ENCODE measurements at places on chromosomes 5 and 9.

DNA sequence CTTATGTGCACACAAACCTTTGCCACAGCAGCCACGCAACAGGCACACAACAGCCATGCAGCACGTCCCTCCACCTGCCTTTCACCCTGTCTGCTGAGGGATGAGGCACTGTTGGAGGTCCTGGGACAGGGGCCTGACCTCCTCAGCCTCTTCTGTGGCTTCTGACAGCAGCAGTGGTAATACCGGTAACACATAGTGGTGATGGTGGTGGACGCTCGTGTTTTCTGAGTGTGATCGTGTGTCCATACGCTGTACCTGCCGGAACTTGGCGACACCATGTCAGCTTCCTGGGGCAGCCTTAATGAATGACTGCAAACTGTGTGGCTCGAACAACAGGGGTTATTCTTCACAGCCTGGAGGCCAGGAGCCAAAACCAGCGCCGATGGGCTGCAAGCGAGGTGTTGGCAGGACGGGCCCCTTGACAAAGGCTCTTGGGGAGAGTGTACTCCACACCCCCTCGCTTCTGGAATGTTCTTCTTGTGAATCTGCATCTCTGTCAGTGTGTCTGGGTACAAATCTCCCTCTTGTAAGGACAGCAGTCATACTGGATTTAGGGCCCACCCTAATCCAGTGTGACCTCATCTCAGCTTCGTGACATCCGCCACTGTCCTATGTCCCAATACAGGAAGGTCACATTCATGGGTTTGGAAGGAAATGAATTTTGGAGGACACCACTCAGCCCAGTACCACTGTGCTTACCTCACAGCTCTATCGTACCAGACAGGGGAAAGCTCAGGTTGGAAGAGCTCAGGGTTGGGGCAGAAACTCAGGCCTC is 55.3 kb upstream of the EXOC3 start:
- peak; percentile 52 for DNase-seq

GRCh38 chr5:156819967-156820581 is 30.0 kb upstream of the PPP1R2B start:
- DNase-seq: no peak

- no peak for DNase-seq
These were observed 1.2 kb upstream of the TAL2 start for GRCh38 chr9:105661011-105661410.

GRCh38 chr9:81666123-81666522 is 23.2 kb downstream of the TLE1 start:
- DNase-seq: no peak

DNA sequence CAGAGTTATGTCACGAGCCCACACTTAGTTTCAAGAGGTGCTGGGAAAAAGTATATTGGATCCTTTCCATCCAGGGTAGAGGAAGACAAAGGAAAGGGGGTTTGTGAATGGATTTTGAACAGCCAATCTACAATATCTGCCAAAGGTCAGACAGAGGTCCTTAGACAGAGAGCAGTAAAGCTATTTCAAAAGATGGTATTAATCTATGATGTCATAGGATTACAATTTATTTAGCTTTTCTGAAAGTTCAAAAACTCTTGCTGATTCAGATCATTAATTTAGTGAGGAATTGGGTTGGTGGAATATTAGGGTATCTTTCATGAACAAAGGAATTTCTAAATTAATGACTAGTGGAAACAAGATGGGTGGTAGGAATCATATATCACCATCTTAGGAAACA is 126.9 kb downstream of the NTRK2 start:
- DNase-seq: no peak

DNA sequence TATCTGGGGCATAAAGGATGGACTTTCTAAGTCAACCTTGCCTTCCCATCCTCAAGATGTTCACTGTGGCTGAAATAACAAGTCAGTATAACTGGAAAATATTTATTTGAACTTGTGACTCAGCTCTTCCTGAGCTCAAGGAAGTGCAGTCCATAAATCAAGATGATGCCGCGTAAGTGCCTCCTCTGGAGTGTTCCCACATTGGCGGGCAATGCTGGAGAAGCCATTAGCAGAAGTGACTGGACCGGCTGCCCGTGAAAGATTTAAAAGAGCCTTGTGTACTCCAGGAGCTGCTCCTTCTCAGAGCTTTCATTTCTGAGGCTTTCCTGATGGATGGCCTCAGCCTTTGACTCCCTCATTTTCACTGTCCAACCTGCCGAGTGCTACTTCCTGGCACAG is 17.4 kb downstream of the TMOD1 start:
- no peak for DNase-seq

DNA sequence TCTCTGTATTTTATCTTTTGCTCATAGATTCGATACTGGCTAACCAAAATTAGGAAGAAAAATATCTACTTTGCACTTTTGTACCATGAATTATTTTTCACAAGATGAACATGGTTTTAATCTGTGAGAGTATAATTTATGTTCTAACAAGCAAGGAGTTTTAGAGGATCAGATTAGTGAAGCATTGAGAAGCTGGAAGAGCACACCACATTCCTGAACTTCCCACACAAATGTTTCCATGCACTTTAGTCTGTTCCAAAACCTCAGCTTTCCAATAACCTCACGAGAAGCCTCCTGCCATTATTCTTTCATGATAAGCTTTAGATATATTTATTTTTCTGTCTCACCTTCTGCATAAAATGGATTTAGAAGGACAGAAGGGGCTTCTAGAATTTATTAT is 98.7 kb upstream of the MPDZ start:
- DNase-seq: no peak

GRCh38 chr9:110802416-110803035 is 133.9 kb downstream of the MUSK start:
- no peak for DNase-seq

DNA sequence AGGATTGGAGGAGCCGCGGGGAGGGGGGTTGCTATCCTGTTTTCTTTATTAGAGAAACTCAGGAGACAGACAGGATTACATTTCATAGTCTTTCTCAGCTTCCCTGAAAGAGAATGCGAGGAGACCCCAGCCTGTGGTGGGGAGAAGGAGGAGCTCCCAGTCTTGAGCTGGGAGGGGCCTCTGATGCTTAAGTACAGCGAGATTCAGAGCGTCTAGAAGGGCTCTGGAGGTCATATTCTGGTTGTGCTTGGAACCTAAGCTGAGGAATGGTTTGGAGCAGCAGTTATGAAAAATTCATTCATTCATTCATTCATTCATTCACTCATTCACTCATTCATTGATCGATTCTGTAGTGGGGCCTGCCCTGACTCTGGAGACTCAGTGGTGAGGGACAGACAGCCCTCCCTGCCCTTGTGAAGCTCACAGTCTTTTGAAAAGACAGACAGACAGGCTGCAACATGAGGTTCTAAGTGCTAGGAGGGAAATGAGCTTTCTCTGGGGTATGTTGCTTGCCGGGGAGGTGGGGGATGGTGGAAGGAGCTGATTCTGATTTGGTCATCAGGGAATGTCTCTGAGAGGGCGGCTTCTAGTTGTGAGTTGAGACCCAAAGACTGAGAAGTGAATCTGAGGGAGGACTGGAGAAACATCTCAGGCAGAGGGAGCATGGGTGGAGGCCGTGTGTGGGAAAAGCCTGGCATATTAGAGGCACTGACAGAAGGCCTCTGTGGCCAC is 2.5 kb upstream of the SPRY4 start:
- no peak for DNase-seq

DNA sequence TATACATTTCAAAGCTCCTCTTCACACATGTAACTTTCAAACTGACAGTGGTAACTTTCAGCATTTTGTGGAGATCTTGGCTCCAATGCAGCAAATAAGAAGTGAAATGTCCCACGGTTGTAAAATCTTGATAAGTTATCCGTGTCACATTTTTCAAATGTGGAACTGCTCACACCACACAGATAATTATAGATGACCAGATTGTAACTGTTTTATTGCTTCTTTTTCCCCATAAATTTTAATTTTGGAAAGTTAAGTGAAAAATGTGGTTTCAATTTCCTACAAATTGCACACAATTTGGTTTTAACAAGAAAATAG is 347.1 kb downstream of the EBF1 start:
- no peak for DNase-seq

GRCh38 chr9:134698111-134698510 is 56.5 kb downstream of the COL5A1 start:
- no peak for DNase-seq

DNA sequence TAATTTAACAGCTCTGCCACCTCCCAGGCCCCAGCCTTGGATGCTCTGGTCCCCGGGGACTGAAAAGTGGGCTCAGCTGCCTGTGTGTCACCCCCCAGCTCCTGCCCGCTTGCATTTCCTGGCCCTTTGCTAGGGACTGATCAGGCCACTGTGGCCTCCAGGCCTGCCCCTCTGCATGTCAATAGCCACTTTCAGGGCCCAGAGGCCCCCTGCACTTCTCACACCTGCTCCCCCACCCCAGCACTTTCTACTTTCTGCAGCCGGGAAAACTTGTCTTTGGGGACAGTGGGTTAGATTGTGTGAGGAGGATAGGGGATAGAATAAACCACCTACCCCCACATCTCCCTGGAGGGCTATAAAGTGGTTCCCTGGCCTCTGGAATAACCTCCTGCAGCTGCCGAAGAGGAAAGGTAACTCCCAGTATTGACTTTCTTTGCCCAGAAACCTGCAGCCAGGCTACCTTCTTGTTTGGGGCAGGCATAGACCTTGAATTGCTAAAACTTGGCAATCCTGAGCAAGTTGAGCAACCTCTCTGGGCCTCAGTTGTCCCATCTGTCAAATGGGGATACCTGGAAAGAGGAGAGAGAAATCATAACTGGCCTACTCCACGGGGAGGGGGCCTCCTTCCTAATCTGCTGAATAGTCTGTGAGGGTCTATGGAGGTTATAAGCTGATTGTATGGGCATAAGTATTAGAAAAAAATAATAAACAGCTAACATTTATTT is 7.8 kb downstream of the AIF1L start:
- DNase-seq: no peak

DNA sequence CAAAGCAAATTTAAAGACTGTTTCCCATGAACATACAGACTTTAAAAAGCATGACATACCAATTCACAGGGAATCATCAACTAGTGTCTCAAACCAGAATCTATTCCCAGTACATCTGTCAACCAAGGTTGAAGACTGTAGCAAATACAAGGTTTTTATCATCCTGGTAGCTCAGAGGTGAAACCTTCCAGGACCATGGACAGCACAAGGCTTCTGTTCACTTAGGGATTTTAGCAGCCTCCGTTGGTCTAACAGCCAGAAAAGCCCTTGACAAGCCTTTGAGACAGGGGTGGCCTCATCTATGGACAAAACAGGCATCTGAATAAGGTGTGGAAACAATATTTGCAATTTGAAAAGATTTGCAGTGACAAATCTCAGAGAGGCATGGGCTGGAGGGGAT is 119.0 kb downstream of the TRIM32 start:
- DNase-seq: no peak

GRCh38 chr5:68226546-68227073 is 11.1 kb downstream of the PIK3R1 start:
- no peak for DNase-seq

DNA sequence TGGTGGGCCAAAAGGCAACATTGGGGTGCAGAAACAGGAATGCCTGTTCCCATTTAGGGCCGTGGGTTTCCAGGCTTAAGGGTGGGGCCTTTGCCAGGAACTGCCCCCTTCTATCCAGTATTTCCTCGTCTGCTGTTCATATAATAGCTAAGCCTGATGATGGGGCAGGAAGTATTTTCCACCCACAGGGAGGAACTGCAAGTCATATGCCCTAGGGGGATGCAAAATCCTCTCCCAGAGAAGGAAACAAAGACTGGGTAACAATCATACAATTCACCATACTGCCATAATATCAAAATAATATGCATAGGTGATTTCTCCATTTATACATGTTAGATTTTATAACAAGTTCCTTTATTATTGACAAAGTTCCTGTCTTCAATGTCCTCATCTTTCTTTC is 20.5 kb upstream of the RPS23 start:
- DNase-seq: no peak

DNA sequence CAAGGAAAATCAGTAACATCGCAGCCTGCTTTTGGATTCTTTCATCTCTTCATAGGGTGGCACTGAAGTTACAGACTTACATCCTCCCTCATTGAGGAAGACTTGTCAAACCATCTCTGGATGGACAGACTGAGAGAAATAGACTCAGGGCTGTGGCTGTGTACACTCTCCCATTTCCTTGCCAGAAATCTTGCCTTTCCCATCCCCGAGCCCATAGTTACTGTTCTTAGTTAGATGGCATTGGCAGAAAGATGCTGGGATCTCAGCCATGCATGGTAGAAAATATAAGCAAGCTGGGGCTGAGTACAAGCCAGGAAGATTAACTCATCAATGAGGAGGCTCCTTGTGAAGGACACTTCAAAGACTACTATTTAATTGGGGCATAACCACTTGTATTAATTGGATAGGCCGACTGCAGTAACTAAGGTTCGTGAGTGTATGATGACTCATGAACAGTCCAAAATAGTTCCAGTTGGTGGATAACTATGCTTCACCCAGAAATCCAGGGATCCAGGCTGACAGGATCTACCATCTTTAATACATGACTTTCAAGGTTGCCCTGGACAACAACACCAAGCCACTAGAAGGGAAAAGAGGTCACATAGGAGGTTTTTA is 137.9 kb downstream of the TMEM38B start:
- no peak for DNase-seq

GRCh38 chr5:584216-584615 is 27.9 kb upstream of the CEP72 start:
- DNase-seq: no peak

DNA sequence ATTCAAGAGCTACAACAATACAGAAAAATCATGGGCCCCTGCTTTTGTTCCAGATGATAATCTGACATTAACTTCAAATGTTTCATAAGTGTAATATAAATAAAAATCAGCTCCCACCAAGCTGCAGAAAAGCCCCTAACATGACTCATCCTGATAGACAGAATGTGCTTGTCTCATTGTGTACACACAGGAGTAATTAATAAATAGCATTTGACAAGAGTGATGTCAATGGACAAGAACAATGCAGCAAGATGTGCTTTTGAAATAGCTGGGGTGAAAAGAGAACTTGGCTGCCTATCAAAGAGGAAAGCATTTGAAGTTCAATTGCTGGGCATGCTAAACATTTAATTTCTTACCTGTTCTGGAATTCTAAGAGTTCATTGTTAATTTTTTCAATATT is 79.2 kb downstream of the DNAH5 start:
- DNase-seq: no peak

- DNase-seq: no peak
These were observed 54.8 kb upstream of the FAM120AOS start for GRCh38 chr9:93508207-93508606.

DNA sequence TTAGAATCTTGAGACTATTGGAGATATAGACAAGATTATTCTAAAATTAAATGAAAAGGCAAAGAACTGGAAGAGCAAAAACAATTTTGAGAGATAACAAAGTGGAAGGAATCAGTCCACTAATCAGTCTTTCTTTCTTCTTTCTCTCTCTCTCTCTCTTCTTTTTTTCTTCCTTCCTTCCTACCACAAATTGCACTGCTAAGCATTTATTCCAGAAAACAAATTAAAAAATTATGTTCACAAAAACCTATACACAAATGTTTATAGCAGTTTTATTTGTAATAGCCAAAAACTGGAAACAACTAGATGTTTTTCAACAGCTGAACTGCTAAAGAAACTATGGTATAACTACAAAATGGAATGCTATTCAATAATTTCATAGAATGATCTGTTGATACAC is 291.9 kb upstream of the FTMT start:
- no peak for DNase-seq

GRCh38 chr5:130476325-130476724 is 572.1 kb downstream of the CHSY3 start:
- DNase-seq: no peak
